ENCODE measurements at places on chromosomes 13 and 19.

GRCh38 chr19:55377356-55378131 is 918 bp downstream of the TMEM190 start:
- DNase-seq = no peak

DNA sequence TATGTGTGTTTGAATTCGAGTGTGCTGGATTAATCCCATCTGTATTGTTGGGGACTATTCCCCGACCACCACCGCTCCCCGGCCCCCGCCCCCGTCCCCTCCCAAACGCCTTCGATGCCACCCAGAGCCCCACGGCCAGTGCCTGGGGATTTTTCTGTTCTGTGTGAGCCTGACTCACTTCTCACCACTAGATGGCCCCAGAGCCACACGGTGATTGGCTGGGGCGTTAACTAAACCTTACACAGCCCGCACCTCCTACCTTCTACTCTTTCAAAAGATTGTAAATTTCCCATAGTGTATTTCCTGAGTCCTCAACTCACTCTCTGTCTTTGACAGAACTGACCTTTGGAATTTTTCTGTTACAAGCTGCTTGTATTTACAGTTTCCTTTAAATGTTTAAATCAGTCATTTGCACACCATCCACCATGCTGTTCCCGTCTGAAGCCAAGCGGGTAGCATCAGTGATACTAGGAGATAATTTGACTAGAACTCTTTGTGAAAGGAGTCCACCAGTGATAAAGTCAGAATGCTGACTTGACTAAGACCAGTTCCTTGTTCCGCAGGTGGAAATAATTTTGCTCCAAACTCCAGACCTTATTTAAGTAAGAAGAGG is 61.4 kb downstream of the RFX2 start:
- DNase-seq = peak; percentile 48

GRCh38 chr19:36939153-36939552 is 23.0 kb downstream of the ZNF568 start:
- DNase-seq = no peak

DNA sequence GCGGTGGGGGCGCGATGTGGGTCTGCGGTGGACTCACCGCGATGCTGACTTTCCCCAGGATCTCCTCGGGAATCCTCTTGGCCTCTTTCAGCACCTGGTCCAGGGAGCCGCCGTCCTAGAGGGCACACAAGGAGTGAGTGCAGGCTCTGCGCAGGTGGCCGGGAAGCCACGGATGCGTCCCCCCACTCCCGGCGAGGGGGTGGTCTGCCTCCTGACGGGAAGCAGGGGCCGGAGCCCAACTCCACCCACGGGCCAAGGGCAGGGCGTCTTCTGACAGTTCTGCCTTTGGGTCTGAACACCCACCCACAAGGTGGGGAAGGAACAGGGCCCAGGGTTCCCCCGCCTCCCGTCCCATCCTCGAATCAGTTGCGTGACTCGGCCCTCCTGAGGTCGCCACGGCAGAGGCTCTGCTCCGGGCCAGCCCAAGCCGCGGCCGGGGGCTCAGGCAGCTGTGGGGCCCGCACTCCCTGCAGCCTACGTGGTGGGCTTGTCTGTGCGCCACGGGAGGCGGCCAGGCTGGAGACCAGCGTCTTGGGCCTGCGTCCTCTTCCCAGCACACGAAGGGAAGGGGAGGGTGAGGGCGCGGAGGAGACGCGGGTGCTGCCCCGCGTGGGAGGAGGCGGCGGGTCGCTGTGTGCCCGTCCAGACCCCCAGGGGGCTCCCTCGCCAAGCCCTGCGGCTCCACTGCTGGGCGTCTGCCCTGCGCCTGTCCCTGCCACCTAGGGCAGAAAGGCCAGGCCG is 21.4 kb downstream of the MAP2K2 start:
- DNase-seq = no peak

GRCh38 chr13:20002787-20003186 is 44.3 kb downstream of the ZMYM2 start:
- no peak for DNase-seq

GRCh38 chr19:1862424-1863327 is 703 bp downstream of the KLF16 start:
- no peak for DNase-seq

GRCh38 chr19:15926484-15926883 is 7.8 kb downstream of the CYP4F11 start:
- no peak for DNase-seq

DNA sequence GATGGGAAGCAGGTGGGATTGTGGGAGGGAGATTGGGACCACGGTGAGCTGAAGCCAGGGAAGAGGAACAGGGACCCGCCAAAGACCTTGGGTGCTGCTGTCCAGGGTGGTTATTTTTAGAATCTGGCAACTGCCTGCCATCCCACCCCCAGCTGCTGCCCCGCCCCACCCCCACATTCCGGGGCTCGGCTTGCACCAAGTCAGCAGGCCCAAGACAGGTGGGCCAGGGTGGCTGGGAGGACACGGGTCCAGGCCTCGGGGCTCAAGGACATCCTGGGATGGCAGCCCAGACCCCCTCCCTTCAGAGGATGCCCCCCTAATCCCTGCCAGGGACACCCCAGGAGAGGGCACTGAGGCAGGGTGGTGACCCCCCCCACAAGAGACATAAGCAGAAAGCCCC is 827 bp downstream of the CKM start:
- no peak for DNase-seq

DNA sequence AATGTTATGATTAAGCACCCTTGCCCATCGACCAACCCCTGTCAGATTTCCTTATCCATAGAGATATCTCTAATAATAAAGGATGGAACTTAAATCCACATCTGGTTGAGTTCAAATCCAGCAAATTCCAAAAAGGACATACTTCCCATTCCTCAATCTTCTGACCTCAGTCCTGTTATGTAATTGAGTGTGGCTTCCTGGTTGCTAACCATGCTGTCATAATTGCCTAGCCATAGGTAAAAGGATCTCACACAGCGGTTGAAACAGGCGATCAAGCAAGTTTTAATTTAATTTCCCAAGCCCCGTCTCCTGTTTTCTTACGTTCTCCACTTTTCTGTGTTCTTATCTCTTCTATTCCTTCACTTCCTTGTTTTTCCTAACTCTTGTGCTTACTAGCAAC is 550.3 kb downstream of the GPC6 start:
- no peak for DNase-seq

GRCh38 chr19:41456342-41456918 is 13.5 kb downstream of the ERICH4 start:
- DNase-seq = no peak

- no peak for DNase-seq
Measured at GRCh38 chr19:15296353-15296752, 36.0 kb downstream of the BRD4 start.

- no peak for DNase-seq
Measured at GRCh38 chr19:28134311-28134710, 1078.6 kb downstream of the UQCRFS1 start.

- DNase-seq = no peak
Measured at GRCh38 chr19:15367439-15367838, 12.1 kb downstream of the AKAP8 start.

- no peak for DNase-seq
Measured at GRCh38 chr19:39196860-39197562, at the start of gene NCCRP1. Gene NCCRP1 (plus strand): TSS chr19:39196964. CDS start chr19:39196983, 19 bp downstream.

DNA sequence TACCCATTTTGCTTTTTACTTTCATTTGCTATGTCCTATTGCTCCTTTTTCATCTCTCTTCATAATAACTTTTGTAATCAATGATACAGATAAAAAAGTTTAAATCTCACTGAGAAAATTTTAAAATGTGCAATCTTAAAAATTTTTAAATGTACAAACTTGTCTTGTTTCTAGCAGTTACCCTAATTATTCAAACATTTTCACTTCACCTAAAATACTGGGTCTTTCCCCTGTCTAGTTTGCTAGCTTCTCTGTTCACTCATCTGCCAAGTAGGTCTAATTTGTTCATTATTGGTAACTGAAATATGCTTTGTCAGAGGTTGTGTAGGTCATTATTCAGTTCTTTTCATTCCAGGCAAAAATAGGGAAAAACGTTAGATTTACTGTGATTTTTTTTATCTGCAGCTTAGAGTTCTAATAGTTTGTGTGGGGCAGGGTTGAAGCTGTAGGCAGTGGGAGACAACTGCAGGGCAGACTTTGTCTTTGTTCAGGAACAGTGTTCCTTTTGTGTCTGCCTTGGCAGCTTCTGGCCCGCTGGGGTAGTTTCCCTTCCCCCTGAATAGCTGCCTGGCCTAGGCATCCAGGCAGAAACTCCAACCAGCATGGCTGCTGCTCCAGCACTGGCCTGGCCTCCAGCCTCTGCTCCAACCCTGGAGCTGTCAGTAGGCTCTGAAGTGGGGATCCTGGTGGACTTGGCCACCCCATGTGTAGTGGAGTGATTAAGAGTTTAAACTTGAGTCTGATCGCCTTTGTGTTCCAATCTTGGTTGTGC is 48.5 kb downstream of the WDFY2 start:
- no peak for DNase-seq

GRCh38 chr19:49859682-49860335 is 7.6 kb downstream of the PNKP start:
- DNase-seq = no peak

- DNase-seq = no peak
Measured at GRCh38 chr13:69389899-69390298, 717.7 kb upstream of the ATXN8OS start.

DNA sequence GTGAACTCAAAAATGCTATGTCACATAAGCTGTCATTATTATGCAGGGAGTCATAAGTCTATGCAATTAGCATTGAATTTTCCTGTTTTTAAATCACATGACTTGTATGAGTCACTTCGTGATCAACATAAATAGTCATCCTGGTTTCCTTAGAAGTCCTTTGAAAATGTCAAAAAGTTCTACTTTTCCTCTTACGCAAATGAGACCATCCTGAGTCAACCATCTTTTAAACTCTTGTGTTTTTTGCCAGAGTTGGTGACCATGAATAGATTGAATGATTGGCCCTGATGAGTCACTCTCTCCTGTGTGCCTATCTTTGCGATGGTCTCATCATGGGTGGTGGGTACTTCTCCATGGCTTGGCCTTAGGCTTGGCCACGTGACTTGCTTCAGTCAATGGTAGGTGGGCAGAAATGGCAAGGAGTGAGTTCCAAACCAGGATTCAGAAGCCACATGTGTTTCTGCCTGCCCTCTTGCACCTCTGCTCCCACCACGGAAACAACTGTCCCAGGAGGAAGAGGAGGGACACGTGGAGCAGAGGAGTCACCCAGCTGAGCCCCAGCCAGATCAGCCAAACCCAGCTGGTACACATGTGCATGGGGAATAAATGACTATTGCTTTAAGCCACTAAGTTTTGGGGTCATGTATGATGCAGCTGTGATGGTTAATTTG is 123.5 kb upstream of the CACNA1A start:
- no peak for DNase-seq

GRCh38 chr19:55005684-55006488 is 32.2 kb downstream of the GP6 start:
- DNase-seq = peak; percentile 0

DNA sequence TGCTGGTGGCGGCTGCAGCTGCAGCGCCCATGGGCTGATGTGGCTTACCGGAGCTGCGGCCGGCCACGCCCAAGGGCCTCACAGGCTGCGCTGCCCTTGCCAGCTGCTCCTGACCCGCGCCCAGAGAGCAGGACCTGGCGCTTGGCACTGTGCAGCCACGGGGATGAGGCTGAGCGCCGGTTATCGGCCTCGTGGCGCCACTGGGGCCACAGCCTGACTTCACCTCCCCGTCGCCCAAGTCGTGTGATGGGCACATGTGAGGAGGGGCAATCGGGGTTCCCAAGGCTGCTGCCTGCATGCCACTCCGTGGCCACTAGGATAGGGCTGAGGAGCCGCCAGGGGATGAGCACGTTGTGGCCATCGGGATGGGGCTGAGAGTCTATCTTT is 77.2 kb upstream of the PABPC3 start:
- no peak for DNase-seq

GRCh38 chr19:37251308-37252229 is 33.6 kb downstream of the ZNF383 start:
- DNase-seq = peak; percentile 99

- DNase-seq = no peak
Measured at GRCh38 chr19:53057904-53058580, 13.5 kb downstream of the ERVV-2 start.

DNA sequence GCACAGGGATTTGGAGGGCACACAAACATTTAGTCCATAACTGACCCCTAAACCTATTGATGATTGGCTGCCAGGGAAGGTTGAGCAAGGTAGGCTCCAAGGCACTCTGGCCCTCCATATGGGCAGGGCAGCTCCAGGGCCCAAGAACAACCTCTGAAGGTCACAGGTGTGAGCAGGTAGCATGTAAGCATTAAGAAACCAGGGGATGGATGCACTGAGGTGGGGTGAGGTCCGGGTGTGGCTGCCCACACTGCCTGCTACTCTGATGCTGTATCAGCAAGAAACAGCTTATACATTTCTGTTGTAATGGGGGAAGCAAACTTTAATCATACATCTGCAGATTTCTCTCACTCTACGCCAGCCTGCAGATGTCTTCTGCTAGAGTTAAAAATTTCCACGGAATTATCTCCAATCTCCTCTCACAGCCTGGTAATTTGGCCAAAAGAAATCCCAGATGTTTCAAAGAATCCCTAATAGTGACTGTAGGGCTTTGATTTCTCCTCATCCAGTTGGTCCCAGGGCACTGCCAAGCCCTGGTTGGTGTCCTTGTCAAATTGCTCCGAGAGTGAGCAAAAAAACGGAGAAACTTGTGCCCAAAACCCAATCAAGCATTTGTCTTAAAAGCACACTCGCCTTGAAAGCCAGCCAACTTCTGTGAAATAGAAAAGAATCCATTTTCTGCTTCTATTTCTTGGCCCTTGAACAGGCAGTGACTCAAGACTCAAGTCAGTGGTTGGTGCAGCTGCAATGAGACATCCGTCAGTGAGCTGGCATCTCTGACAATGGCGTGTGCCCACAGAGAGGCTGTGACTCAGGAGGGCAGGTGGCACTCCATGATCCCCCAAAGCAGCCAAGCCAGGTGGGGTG is 72.5 kb upstream of the MRI1 start:
- no peak for DNase-seq

DNA sequence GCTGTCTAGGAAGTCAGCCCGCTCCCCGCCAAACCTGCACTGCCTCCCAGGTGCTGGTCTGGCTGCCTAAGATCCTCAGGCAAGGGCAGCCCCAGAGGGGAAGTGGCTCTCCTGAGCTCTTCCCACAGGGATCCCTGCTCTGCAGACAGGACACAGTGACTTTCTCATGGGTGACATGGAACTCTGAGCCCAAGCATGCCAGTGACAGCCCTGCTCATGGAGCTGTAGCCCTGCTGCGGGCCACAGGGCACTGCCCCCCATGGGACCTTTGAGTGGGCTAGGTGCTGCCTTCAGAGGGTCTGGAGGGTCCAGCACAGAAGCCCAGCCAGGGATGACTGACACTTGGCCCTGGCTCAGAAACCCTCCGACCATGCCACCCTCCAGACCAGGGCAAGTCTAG is 109.1 kb downstream of the TUBA3C start:
- DNase-seq = no peak

DNA sequence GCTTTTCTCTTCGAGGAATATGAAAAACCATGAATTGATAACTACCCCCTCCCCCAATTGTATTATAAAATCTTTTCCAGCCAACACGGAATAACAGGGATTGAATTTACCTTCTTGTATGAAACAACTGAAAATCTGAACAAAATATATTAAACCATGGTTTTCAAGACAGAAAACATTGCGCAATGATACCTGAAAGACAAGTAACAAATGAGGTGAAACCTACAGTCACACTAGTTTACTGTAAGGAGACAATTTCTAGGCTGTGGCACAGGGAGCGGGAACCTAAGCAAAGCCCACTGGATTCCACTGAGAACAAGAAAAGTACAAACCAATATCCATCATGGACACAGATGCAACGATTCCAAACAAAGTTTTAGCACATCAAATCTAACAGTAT is 53.4 kb downstream of the ZNF283 start:
- DNase-seq = no peak

- no peak for DNase-seq
Measured at GRCh38 chr13:42355092-42355485, 83.1 kb downstream of the AKAP11 start.

- DNase-seq = peak; percentile 91
Measured at GRCh38 chr13:51785712-51786424, 18.1 kb downstream of the DHRS12 start.
